ENCODE measurements at places on chromosomes 11 and 22.

DNA sequence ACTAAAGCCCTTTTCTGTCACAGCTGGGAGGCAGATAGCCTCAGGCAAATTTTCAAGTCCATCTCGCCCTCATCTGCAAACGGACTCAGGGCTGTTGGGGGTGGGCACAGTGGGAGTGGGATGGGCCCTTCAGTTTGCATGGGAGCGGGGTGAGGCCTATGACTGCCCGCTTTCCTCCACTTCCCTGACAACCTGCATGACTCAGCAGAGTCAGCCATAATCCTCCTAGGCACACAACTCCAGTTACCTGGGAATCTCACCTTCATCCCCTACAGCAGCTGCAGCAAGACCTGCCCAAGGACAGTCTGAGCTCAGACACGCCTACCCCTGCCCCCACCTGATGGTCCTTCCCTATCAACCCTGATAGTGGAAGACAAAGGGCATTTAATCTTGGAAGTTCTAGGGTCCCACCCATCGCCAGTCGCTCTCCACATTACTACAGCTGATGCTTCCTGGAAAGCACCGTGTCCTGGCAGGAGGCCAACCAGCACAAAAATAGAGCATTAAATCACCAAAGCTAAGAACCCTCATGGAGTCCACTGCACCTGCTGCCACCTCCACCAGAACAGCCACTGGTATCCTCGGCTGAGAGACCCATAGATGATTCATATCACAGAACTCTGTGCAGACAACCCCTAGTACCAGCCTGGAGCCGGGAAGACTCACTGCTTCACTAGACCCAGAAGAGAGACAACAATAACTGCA, 319.3 kb downstream of the DCDC1 start:
- DNase-seq = no peak

DNA sequence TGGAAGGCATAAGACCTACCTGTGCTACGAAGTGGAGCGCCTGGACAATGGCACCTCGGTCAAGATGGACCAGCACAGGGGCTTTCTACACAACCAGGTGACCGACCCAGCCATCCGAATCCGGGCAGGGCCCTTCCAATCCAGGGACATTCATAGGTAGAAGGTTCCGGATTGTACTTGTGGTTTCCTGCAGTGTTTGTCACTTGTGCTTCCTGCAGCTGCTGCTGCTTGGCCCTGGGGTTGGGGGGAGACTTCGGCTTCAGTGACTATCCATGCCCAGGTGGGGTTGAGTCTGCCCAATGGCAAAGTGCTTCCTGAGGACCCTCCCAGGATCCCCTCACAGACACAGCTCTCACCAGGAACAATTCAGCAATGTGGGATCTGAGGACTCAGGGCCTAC, 2.2 kb downstream of the APOBEC3A start:
- DNase-seq = no peak

DNA sequence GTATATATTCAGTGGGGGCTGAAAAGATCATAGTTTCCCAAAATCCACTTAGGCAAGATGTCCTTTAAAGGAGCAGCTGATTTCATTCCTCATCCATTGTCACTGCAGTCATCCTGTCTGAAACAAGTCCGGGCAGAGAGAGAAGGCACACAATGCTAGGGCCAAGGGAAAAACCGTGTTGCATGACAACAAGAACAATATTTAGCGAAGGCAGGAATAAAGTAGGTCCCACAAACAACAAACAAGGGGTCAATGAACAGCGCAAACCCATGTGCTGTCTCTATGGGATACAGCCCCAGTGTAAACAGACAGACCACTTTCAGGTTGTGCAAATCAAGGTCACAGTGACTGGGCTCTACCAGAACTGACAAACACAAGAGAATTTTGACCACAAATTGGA, 9.0 kb downstream of the PAMR1 start:
- no peak for DNase-seq

DNA sequence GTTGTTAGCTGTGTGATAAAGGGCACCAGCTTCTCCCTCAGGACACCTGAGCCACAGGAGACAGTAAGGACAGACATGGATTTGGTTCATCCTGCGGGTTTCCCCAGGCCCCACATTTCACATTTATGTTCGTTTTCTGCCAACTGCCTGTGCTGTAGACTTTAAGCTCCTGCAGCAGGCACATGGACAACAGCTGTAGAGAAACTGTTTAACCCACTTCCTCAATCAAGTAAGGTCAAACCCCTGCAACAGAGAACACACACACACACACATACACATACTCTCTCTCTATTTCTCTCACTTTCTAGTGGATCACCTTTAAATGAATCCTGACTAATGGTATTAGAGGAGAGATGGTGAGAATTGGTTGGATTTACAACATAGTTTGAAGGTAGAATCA, 90.7 kb downstream of the C11orf87 start:
- DNase-seq = no peak

DNA sequence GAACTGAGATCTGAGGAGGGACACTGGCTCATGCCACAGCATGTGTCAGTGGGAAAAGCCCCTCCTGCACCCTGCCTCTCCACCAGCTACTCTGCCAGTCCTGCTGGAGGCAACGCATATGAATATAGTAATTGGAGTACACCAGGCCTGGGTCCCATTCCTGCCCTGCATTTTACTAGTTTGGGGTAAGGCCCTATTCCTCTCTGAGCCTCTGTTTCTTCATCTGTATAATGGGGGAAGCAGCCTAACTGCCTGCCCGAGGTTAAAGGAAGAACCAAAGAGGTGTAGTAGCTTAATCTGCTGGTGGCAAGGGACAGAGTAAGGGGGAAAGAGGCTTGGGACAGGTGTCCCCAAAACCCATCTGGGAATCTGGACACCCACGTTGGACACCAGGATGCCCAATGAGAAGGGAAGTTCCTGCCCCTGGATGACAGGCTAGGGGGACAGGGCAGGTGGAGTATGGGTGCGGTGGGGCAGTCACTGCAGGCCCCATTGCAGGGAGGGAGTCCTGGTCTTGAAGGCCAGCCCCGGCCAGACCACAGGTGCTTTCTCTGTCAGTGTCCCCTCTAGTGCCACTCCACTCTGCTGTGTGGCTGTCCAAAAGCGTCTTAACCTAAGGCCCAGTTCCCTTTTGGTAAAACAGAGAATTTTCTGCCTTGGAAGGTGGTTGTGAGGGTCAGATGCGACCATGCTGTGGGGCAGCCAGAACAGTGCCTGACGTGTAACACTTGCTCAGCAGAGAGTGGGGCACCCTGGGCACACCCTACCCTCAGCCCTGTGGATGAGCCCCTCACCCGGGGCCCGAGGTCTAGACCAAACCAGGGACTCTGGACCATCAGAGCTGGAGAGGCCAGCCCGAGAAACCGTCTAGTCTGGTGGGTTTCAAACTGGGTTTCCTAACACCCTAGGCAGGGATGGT, 11.5 kb downstream of the TSKU start:
- no peak for DNase-seq

DNA sequence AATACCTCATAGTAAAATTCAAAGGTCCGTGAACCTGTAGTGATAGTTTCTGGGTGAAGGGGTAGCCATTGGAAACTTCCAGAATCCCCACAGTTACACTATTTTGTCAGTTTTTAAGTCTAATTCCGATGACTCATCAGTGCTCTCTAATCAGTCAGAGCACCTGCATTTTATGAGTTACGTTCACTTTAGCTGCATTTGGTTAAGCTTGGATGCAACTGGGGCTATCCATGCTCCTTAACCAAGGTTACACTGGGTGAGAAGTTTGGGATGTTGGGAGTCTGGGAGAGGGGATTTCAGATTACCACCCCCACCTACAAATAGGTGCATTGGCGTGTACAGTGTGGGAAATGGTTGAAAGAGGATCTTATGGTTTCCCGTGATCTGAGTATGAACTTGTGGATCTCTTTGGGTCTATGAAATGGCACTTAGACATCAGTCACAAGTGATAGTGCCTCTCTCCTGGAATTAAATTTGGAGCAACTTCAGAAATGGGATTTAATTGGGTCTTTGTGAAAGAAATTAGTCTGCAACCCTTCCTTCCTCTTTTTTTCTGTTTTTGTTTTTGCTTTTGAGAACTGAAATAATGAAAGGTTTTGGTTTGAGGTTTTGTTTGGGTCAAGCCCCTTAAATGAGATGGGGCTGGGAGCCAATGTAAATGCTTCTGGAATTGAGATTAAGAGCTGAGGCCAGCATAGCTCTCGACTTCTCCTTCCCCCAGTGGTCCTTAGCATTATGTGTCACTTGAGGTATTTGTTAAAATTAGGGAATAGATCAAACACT, 31.5 kb downstream of the EHF start:
- DNase-seq = no peak

- no peak for DNase-seq
Observed at GRCh38 chr11:84901991-84902390, 725.2 kb downstream of the DLG2 start.

GRCh38 chr22:36425977-36426523, 38.3 kb upstream of the MYH9 start:
- no peak for DNase-seq

GRCh38 chr22:41305646-41306045, 4.3 kb downstream of the ZC3H7B start:
- no peak for DNase-seq

GRCh38 chr11:48193876-48194275, 22.7 kb upstream of the OR4B1 start:
- DNase-seq = no peak

GRCh38 chr22:19527861-19528417, 3.7 kb upstream of the CLDN5 start:
- no peak for DNase-seq

DNA sequence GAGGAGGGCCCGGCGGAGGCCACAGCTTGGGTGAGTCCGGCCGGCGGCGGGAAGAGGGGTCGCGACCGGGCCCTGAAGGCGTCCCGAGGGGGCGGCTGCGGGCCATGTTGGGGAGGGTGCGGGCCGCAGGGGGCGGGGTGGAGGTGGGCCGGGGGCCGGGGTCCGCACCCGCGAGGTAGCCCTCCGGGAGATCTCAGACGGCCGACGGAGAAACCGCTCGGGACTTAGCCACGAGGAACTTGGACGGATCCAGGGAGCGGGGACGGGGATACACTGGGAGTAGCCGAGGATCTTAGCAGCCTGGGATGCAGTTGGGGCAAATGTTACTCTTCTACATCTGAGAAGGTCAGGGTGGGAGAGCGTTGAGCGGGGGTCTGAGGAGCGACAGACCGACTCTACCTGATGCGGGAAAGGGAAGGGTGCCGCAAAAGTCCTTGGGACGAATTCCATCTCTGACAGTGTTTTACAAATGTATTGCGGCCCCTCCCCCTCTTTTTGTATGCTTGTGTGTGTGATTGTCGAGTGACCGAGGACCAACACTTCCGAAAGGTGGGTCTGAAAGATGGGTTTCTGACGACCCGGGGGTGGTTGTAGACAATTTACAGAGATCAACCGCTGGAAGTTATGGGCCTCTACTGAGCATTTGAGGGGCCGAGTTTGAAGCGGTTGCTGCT, 658 bp downstream of the STIP1 start:
- no peak for DNase-seq

GRCh38 chr11:9210922-9211320, 54.2 kb downstream of the DENND5A start:
- no peak for DNase-seq

DNA sequence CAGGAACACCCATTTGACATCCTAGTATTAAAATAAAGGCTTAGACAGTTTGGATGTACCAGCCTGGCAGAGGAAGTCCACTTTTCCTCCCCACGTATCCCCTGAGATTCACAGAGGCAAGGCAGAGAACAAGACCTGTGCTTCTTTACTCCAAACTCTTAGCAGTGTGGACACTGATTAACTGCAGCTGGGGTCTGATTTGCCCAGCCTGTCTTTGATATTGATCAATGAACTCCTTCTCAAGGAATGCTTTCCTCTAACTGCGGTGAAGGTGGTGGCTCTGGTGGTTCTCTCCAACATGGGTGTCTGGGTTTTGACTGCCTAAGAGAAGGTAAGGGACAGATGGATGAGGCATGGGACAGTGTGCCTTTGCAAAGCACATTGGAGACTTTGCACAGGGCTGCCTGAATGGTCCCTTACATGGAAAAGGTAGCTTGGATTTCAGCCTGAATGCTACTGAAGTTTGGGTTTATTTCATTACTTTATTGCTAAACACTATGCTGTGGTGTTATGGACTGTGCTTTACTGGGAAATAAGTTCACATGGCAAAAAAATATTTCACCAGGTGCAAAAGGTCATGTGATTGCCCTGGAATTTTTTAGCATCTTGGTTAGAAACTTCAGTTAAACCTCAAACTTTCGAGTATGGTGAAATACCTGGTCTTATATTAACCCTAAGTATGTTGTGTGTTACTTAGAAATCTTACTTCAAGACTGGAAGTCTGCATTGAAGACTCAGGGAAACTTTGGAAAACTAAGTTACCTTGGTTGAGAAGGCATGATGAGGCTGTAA, 1.8 kb downstream of the GAS2 start:
- DNase-seq = no peak

DNA sequence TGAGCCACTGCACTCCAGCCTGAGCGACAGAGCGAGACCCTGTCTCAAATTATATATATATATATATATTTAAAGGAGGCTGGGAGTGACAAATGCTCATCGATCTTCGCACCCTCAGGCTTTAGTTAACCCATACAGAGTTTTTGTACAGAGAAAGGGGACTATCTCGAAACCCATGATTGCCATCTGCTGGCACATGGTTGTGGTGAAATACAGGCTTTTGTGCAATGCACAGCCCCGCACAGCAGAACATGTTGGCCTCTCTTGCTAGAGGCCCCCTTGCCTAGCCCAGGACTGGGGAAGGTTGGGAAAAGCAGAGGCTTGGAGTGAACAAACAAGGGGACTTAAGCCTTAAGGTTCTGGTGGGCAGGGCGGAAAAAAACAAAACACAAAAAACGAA, 3.6 kb downstream of the MYBPC3 start:
- no peak for DNase-seq

DNA sequence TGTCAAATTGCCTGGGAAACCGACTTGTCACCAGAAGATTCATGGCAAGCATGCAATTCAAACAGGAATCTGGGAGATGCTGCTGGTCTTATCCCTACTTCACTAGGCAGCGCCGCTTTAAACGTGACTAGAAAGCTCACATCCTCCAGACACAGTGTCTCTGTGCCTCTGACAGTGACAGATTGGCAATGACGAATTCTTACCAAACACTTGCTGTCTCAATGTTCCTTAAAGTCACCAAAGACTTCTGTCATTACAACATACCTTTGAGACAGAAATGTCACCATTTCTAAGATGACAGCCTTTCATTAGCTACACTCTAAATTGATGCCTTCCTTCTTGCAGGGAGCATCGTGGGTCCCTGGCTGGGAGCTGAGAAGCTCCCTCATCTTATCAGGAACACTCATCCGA, 197.8 kb downstream of the CWF19L2 start:
- DNase-seq = no peak

GRCh38 chr11:3939211-3939610, 83.7 kb downstream of the STIM1 start:
- DNase-seq = no peak

All from activated CD8-positive, alpha-beta memory T cell treated with anti-CD3 and anti-CD28 coated beads, Interleukin-2, amount 50 U/mL, for 4 hours (primary cell).